ENCODE measurements at places on chromosomes 16 and 17.

GRCh38 chr16:81632392-81633146 is 146.5 kb upstream of the PLCG2 start:
- DNase-seq = peak; percentile 75

- no peak for DNase-seq
Observed at GRCh38 chr16:79261481-79261940, 339.0 kb downstream of the MAF start.

GRCh38 chr17:28030386-28030785 is 12.1 kb upstream of the NLK start:
- DNase-seq = no peak

DNA sequence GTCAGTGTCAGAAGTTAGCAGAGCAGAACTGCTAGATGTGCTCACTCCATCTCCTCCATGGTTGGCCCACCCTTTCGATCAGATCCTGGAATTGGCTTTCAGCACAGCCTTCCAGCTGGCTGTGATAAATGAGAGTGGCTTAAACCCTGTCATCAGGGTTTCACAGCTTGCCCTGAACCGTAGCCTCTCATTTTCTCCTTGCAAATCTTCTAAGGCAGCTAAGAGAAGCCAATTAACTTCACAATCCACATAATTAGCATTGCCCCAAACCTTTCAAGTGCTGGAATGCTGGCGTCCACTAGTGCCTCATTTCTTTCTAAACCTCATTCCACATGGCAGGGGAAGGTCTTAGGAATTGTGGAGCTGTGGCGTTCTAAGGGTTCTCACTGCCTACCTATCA is 21.7 kb downstream of the MILR1 start:
- DNase-seq = no peak

- DNase-seq = no peak
Observed at GRCh38 chr16:24753000-24753399, 23.5 kb downstream of the TNRC6A start.

DNA sequence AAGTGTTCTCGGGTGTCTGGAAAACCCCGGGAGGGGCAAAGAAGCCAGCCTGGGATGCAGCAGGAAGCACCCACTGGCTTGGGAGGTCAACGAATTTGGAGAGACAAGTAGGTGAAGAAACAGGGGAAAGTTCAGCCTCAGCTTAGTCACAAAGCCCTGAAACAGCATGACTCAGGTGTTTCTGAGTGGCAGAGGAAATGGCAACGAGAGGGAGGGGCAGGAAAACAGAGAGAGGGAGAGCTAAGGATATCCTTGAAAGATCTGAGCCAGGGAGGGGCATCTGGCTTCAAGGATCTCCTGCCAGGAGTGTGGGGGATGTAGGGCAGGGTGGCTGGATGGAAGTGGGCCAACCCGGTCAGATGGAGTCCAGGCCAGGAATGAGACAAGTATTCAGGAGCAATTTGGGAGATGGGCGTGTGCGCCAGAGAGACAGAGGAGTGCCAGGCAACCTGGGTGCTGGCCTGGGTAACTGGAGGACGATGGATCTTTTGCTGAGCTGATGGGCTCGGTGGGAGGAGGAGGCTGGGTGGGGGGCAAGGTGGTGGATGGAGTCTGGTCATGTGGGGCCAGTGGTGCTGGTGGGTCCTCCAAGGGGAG is 27.2 kb downstream of the ABCC3 start:
- DNase-seq = peak; percentile 85

- no peak for DNase-seq
Observed at GRCh38 chr16:53614346-53614745, 89.3 kb downstream of the RPGRIP1L start.

- DNase-seq = peak; percentile 29
Observed at GRCh38 chr17:75476271-75476671, 19.8 kb downstream of the TMEM94 start.

GRCh38 chr17:64534187-64534586 is 27.4 kb downstream of the CEP95 start:
- no peak for DNase-seq

GRCh38 chr17:5913032-5913531 is 157.1 kb upstream of the WSCD1 start:
- no peak for DNase-seq

GRCh38 chr17:68346448-68346847 is 55.2 kb downstream of the ARSG start:
- no peak for DNase-seq

DNA sequence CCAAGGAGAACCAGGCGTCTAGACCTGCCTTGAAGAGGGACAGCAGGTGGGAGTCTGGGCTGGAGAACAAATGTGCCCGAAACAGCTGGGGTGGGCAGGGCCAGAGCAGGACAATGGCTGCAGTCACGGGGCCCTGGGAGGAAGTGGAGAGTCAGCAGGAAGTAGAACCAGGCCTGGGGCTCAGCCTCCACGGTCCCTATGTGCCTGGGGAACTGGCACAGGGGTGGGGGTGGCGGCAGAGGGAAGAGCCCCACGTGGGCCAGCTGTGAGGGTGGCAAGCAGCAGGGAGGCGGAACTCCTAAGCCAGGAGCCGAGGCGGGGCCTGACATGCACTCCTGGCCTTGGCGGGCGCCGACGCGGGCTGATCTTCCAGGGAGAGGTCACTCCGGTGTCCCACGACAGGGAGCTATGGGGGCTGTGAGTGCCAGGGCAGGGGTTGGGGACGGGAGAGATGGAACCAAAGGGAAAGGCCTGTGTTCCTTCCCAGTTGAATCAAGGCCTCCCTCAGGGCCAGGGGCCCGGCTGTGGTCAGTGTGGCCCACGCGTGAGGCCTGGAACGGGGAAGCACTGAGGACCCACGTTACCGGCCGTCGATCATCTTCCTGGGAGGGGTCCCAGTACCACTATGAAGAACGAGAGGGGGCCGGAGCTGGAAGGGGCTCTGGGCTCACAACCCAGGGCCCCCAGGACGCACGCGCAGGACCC is 42.7 kb downstream of the TIMM22 start:
- DNase-seq = no peak

GRCh38 chr16:1045993-1046911 is 26.3 kb upstream of the SSTR5 start:
- no peak for DNase-seq

GRCh38 chr17:80389011-80389995 is 25.7 kb upstream of the ENDOV start:
- DNase-seq = no peak

DNA sequence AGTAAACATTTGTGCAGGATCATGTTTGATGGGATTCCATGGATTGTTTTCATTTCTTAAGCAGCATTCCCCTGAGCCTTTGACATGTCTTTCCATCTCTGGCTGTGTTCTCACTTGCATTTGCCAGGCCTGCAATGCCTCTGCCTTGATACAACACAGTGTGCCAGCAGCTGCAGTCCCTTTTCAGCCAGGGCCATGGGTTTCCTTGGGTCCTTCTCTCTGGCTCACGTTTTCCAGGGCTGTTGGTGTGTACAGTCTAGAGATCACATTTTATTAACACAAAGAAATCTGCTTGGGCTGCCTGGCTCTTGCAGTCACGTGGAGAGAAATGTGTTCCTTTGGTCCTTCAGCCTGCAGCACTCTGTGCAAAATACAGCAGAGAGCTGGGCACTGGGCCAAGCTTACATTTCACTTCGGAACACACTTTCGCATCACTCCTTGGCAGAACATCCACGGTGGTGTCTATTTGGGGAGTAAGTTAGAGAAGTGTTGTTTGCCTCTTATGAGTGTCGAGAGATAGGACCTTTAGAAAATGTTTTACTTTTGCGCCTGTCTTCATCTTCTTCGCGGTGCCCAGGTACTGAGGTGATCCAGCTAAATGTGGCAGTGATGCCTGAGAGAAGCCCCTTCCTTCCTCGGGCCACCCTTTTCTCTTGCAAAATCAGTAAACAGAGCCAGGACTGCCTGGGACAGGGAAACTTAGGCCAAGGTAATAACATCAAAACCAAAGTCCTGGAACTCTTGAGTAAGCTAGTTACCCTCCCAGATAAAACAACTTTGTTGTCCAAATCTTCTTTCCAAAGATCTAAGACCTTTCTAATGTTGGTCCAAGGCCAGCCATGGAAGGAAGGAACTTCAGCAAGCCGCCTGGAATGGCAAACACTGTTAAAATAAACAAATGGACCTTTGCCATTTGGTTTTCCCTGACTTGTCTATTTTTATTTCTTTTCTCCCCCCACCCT is 20.9 kb downstream of the HLF start:
- DNase-seq = peak; percentile 54

DNA sequence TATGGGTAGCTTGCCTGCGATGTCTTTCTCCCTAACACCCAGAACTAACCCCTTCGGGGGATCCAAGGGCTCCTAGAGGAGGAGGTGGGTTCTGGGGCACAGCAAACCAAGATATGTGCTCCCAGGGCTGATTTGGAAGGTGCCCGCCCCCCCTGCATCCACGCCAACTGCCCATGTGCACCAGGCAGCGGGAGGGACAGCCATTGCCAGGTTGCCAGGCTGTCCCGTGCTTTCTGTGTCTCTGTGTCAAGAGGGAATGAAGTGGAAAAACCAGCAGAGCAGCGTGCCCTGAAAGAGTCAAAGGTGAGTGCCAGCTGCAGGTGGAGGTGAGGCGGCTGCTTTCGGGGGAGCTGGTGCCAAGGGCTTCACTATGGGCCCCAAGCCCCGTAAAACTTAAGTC is 6.4 kb downstream of the TEKT5 start:
- no peak for DNase-seq

GRCh38 chr17:20852239-20852989 is 190.4 kb downstream of the USP22 start:
- DNase-seq = peak; percentile 2

DNA sequence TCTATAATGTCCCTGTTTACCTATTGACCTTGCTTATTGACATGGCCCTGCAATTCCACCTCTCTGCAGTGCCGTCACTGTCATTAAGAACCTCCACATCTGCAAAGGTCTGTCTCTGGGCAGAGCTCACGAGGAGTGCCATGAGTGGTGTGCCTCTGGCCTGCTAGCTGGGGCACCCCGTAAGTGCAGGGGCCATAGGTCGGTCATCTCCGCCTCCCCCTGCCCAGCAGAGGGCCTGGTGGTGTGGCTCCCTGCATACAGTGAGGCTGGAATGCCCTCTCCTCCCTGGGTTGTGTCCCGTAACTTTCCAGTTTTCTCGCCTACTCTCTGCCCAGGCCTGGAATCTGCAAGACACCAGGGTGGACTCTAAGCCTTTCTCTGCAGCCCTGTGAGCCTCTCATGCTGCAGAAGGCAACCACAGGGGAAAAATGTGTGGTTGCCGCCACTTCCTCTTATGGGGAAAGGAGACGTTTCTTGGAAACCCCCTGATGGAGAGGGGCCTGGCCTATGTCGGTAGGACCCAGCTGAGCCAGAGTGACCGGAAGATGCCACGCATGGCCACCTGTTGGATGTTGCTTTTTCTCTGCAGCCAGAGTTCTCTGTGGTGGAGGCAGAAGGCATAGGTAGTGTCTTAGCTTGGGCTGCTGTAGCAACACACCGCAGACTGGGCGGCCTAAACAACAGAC is 2.7 kb upstream of the SNX20 start:
- no peak for DNase-seq

DNA sequence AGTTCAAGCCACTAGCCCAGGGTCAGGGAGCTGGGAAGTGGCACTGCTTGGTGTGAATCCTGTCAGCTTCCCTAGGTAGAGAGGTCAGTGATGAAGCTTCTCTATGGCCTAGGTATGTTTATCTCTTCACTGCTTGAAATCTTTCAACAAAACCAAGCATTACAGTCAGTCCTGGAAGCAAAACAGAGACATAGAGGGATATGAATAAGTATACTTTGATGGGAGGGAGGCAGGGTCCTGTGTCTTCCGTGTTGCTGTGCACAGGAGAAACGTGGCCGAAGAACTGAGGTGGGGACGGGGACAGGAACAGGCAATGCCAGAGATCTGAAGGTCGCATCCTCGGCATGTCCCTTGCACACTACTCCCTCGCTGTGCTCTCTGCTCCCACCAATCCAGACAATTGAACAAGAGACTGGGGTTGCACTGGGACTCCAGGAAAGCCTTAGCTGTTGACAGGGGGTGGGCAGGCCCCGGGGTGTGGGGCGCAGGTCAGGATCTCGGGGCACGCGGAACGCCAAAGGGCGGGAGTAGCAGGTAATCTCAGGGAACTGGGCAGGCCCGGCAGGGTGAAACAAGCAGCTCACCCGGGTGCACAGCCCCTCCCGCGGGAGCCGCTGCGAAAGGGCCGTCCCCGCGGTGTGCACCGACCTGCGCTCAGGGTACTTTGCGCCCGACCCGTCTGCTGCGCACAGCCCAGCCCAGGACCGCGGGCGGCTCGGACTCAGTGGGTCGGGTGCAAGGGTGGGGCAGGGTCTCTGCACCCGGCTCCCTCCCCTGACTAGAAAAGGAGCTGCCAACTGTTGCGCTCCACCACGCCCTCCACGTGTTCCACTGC is at the start of gene MT1H:
Gene MT1H, plus strand, starts transcription at position 810 of the 835 bp plus-strand sequence. CDS start 71 bp downstream, outside the sequence.
- no peak for DNase-seq

- DNase-seq = no peak
Observed at GRCh38 chr17:45888392-45888791, 6.0 kb upstream of the MAPT start.

DNA sequence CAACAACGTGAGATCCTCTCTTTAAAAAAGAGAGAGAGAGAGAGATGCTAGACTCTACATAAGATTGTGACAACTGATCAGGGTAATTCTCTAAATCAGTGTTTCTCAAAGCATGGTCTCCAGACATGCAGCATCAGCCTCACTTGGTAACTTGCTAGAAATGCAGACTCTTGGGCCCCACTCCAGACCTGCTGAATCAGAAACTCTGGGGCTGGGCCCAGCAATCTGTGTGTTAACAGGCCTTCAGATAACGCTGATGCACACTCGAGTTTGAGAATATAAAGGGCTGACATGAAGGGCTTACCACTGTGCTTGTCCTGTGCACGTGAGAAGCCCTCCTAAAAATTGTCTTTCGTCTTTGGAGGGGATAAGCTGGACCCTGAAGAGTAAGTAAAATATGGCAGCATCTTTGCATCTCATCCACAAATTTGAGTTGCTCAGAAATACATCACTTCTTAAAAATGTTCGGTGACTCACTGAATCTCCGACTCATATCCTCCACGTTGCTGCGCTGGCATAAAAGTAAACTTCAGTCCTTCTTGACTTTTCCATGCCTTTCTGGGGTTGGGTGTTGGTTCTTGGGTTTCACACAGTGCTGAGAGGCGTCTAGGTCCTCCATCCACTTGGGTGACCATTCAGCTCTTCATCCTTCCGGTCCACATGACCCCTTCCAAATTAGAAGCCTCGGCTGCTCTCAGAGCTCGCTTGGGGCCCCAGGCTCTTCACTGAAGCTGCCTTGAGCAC is 26.1 kb upstream of the KDM8 start:
- DNase-seq = peak; percentile 82

- DNase-seq = peak; percentile 39
Observed at GRCh38 chr16:66478733-66479511, 51.8 kb downstream of the BEAN1 start.

DNA sequence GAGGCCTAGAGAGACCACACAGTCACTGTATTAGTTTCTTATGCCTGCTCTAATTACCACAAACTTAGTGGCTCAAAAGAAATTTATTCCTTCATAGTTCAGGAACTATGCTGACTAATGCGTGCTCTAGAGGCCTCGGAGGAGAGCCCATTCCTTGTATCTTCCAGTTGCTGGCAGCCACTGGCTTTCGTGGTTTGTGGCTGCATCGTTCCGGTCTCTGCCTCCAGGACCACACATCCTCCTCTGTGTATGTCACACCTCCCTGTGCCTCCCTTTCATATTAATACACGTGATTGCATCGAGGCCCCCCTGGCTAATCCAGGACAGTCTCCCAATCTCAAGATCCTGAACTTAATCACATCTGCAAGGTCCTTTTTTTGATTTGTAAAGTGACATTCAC is 16.9 kb upstream of the MYLK3 start:
- DNase-seq = peak; percentile 75

GRCh38 chr17:16486373-16487250 is 5.4 kb downstream of the LRRC75A start:
- peak; percentile 57 for DNase-seq

Data from fibroblast of skin of abdomen (primary cell).